ENCODE measurements at places on chromosomes 1 and 21. TPM values are rescaled to one million over a fixed set of nuclear protein-coding genes. Genes with fewer than 3 reads are reported as not detected.

Gene PGLYRP3
- not detected for polyA plus RNA-seq

Gene F13B
- 0.13 TPM for polyA plus RNA-seq

Gene EFNA3
- polyA plus RNA-seq = 6.1 TPM

Gene PLA2G2D
- 0.08 TPM for polyA plus RNA-seq

Gene FAM177B
- not detected for polyA plus RNA-seq

Gene UAP1
- 40.2 TPM for polyA plus RNA-seq

Gene RIMKLA
- 0.65 TPM for polyA plus RNA-seq

Gene C1orf210
- polyA plus RNA-seq = 21.1 TPM

Gene KDF1
- 7.5 TPM for polyA plus RNA-seq

Gene PDZK1
- polyA plus RNA-seq = 192 TPM

Gene SYNC
- polyA plus RNA-seq = 1.2 TPM

Gene OR10J4
- not detected for polyA plus RNA-seq

Gene MRPS21
- polyA plus RNA-seq = 65.9 TPM

Gene TRIM33
- 74.4 TPM for polyA plus RNA-seq

Gene CRYAA
- 0.22 TPM for polyA plus RNA-seq

Gene OR2L13
- polyA plus RNA-seq = not detected

Gene GJA9
- 0.76 TPM for polyA plus RNA-seq

Gene UTS2
- polyA plus RNA-seq = not detected

Gene LYPD8
- not detected for polyA plus RNA-seq

Gene ACTL8
- not detected for polyA plus RNA-seq

Gene DMBX1
- not detected for polyA plus RNA-seq

Gene RGS7
- polyA plus RNA-seq = 6.7 TPM

Gene OR6K2
- not detected for polyA plus RNA-seq

Gene RPE65
- polyA plus RNA-seq = 0.22 TPM

Gene LGR6
- polyA plus RNA-seq = 0.90 TPM
